Pancreas (tissue), 10 donors: ENCODE measurements at places on chromosomes 3 and 15. TPM values are rescaled to one million over a fixed set of nuclear protein-coding genes. Genes with fewer than 3 reads are reported as not detected.

DNA sequence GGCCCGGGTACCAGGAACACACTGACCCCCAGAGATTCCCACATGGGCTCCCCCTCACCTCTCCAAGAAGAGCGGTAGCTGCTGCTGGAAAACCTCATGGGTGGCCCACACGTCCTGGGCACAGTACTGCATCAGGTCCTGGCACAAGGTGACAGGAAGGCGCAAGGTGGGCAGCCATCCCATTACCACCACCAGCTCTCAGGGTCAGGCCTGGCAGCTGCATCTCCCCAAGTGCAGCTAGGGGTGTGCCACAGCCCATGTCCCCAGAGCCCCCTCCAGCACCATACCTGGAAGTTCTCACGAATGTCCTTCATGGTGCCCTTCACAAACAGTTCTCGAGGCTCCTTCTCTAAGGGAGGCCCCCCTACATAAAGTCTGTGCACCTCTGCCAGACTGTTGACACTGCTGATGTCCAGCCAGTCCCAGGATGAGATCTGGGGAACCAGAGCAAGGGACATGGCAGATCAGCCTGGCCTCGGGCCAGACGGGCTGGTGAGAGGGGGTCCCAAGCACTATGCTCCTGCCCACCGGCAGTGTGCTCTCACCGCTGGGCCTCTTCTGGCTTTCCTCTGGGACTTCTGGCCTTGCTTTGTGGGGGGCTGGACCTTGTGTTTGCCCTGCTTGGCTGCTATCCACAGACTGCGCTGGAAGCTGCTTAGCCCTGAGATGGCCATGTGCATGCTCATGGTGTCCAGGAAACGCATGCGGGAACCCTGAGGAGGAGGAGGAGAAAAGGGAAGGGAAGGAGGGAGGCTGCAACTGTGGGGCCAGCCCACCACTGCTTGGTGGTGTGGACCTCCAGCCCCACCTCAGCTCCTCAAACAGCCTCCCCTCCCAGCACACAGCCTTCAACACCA lies 6.0 kb downstream of the POLG start:
- peaks cover 26% of the 10 kb centered on the region for H3K4me1 ChIP-seq
- no peaks in the 10 kb centered on the region for H3K27me3 ChIP-seq
- H3K4me3 ChIP-seq = no peak overlapping the region
- no peak for DNase-seq

DNA sequence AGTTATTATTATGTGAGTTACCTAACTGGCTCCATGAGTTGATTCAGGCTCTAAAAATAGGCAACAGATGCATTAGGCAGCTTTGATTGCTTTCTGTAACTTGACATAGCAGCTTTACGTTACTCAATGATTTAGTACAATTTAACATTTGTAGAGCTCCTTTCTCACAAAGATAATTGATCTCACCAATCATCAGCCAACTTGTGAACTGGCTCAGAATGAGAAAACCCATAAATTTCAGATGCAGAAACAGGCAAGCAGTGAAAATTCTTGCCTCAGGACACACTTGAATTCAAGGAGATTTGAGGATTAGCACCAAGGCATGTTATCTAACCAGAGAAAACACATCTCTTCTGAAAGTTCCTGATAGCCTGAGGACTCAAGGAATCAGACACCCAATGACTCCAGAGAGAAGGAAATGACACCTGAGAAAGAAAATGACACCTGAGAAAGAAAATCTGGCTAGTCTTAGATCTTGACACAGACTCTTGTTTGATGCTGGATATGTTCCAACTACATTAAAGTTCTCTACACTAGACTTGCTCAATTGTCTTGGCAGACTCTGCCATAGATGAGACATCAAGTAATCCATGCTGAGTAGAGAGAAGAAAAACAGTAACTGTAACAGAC lies 315.1 kb upstream of the CBLB start:
- H3K27ac ChIP-seq = no peak overlapping the region
- no peak for DNase-seq
- no peaks in the 10 kb centered on the region for H3K36me3 ChIP-seq

GRCh38 chr3:38620236-38620635 lies 29.3 kb downstream of the SCN5A start:
- DNase-seq = no peak
- no peak overlapping the region for H3K4me3 ChIP-seq
- H3K27me3 ChIP-seq = no peaks in the 10 kb centered on the region

GRCh38 chr3:144590854-144591253 lies 619.2 kb downstream of the DIPK2A start:
- no peaks in the 10 kb centered on the region for H3K36me3 ChIP-seq
- H3K4me3 ChIP-seq = no peak overlapping the region
- H3K27ac ChIP-seq = no peak overlapping the region
- no peaks in the 10 kb centered on the region for H3K4me1 ChIP-seq
- H3K27me3 ChIP-seq = no peaks in the 10 kb centered on the region
- DNase-seq = no peak

Gene PROS1
- total RNA-seq = 7.7 TPM

DNA sequence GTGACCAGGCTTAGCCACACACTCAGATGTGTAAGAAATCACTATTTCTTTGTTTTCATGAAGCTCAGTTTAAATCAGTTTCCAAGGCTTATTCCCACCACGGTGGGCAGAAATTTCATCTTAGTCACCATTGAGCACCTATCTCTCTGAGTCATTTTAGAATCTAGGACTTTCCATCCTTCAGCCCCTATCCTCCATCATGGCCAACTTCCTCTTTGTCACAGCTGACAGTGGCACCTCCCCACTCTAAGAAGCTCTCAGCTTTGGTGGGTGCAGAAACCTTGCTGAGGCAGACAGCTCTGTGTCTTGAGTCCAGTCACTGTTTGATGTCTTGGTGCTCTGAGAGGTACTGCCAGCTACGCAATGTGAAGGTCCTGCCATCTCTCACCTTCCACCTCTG lies 32.9 kb downstream of the SNTN start:
- H3K4me3 ChIP-seq = no peak overlapping the region
- DNase-seq = no peak
- no peaks in the 10 kb centered on the region for H3K4me1 ChIP-seq

Gene EDEM1
- total RNA-seq = 24.4 TPM

DNA sequence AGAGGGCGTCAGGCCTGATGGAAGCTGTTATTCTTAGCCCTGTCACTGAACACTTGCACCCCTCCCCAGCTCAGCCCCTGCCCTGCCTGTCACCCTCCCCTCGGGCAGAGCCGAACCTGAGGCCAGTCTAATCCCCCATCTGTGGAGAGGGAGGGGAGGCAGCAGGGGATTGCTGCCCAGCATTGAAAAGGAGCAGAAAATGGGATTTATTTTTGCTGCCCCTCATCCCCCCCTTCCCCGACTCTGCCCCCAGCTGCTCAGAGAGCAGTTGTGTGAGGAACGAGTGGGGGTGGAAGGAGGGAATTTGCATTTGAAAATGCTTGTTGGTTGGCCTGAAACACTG lies 71.6 kb downstream of the EPHB3 start:
- no peak overlapping the region for H3K4me3 ChIP-seq
- H3K4me1 ChIP-seq = no peaks in the 10 kb centered on the region
- DNase-seq = no peak
- H3K36me3 ChIP-seq = no peaks in the 10 kb centered on the region
- no peak overlapping the region for H3K27ac ChIP-seq

GRCh38 chr3:46369675-46370132 lies 1.0 kb upstream of the CCR5 start:
- no peaks in the 10 kb centered on the region for H3K27me3 ChIP-seq
- H3K4me3 ChIP-seq = no peak overlapping the region

DNA sequence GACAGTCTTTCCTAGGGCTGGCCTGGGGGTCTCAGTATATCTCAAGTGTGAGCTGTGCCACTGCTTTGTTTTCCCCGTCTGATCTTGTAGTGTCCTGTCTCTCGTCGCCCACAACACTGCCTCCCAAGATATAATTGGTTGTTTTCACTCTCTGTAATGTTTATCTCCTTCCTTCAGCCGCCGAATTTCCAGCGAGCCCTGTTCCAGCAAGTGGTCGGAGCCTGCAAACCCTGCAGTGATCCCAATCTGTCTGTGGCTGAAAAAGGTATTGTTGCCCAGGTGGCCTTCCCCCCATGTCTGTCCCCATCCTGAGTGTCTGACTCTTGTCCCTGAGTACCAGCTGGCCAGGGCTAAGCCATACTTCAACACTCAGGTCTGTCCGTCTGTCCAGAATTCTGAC lies 9.5 kb upstream of the MANF start:
- H3K4me3 ChIP-seq = no peak overlapping the region
- H3K4me1 ChIP-seq = no peaks in the 10 kb centered on the region
- no peaks in the 10 kb centered on the region for H3K27me3 ChIP-seq
- no peak overlapping the region for H3K27ac ChIP-seq
- no peak for DNase-seq

GRCh38 chr15:48781017-48781416 lies 29.9 kb downstream of the CEP152 start:
- H3K27ac ChIP-seq = no peak overlapping the region
- peaks cover 5% of the 10 kb centered on the region for H3K4me1 ChIP-seq

- H3K4me1 ChIP-seq = no peaks in the 10 kb centered on the region
- no peak overlapping the region for H3K4me3 ChIP-seq
- DNase-seq = no peak
- H3K36me3 ChIP-seq = no peaks in the 10 kb centered on the region
- H3K27ac ChIP-seq = no peak overlapping the region
Observed at GRCh38 chr3:167940241-167940640, 155.5 kb downstream of the GOLIM4 start.

DNA sequence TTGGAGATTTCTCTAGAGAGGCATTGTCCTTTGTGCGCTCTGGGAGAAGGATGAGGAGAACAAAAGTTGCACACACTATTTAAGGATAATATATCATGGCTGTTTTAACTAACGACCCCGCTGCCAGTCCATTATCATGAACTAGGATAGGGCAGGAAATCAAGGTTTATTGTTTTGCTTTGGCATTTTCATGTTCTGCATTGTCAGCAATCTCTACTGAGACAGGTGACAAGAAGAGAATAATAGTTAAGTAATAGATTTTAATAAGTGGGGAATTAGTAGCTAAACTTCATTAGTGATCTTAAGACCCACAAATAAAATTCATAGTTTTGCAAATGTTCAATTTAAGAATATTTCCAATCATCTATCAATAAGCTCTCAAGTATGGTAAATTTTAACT lies 20.6 kb upstream of the GMNC start:
- H3K27me3 ChIP-seq = no peaks in the 10 kb centered on the region
- no peak for DNase-seq
- H3K36me3 ChIP-seq = no peaks in the 10 kb centered on the region
- no peak overlapping the region for H3K27ac ChIP-seq

Gene KLF15
- total RNA-seq = 22.3 TPM

Gene ELL3
- total RNA-seq = 1.9 TPM

- DNase-seq = no peak
- H3K27me3 ChIP-seq = no peaks in the 10 kb centered on the region
- no peak overlapping the region for H3K4me3 ChIP-seq
- H3K4me1 ChIP-seq = no peaks in the 10 kb centered on the region
- H3K27ac ChIP-seq = no peak overlapping the region
Observed at GRCh38 chr3:65617209-65617608, 421.5 kb downstream of the MAGI1 start.

DNA sequence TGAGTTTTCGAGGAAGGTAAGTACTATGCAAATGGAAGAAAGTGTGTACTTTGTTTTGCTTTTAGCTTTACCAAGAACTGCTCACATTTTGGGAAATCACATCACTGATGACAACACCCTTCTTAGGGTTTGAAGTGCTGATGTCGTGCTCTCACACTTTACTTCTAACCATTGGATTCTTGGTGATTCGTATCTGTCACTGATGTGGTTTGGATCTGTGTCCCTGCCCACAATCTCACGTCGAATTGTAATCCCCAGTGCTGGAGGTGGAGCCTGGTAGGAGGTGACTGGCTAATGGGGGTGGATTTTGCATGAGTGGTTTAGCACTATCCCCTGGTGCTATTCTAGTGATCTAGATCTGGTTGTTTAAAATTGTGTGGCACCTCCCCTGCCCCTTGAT lies 75.4 kb upstream of the RGMA start:
- H3K4me1 ChIP-seq = no peaks in the 10 kb centered on the region
- H3K27me3 ChIP-seq = no peaks in the 10 kb centered on the region
- H3K4me3 ChIP-seq = no peak overlapping the region
- DNase-seq = no peak
- no peak overlapping the region for H3K27ac ChIP-seq

GRCh38 chr3:120795959-120796358 lies 53.4 kb downstream of the GTF2E1 start:
- no peaks in the 10 kb centered on the region for H3K4me1 ChIP-seq
- H3K4me3 ChIP-seq = no peak overlapping the region
- DNase-seq = no peak

GRCh38 chr15:64947211-64947610 lies 35.5 kb downstream of the ANKDD1A start:
- DNase-seq = no peak
- no peaks in the 10 kb centered on the region for H3K36me3 ChIP-seq
- H3K4me3 ChIP-seq = no peak overlapping the region

Gene SPATA12
- 0.06 TPM for total RNA-seq

DNA sequence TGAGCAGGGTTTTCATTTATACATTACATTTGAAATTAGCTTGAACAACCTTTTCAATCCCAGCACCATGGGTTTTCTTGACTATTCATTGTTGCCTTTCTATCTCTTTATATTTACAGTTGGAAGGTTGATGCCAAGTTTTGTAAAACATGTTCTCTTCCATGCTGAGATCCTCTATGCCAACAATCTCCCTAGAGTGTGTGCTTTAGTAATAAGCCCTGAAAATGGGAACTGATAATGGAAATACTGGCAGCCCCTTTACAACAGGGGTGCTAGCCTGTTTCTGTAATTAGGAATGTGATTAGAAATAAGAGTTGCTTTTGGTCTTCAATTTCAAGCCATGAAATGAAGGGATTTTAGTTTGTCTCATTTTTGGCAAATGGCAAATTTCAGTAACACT lies 239.9 kb upstream of the NAALADL2 start:
- H3K4me1 ChIP-seq = no peaks in the 10 kb centered on the region
- H3K36me3 ChIP-seq = no peaks in the 10 kb centered on the region
- H3K4me3 ChIP-seq = no peak overlapping the region
- DNase-seq = no peak
- H3K27ac ChIP-seq = no peak overlapping the region

Gene AHSG
- not detected for total RNA-seq

Gene PAQR5
- 7.1 TPM for total RNA-seq

Gene SPINK8
- not detected for total RNA-seq

Gene CD200R1
- total RNA-seq = 0.24 TPM

DNA sequence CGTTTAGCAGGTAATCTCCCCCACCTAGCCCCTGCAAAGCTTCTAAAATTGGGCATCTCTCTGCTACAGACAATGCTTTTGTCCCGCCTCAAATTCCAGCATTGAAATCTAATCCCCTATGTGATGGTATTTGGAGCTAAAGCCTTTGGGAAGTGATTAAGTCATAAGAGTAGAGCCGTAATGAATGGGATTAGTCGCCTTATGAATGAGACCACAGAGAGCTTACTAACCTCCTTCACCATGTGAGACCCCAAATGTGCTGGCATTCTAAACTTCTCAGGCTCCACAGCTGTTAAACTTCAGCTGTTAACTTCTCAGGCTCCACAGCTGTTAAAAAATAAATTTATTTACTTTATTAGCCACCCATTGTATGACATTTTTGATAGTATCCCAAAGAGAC lies 374.2 kb upstream of the BCHE start:
- H3K4me3 ChIP-seq = no peak overlapping the region
- no peaks in the 10 kb centered on the region for H3K27me3 ChIP-seq
- no peaks in the 10 kb centered on the region for H3K36me3 ChIP-seq

Gene TMEM40
- total RNA-seq = not detected

GRCh38 chr15:89893027-89893426 lies 767 bp downstream of the AP3S2 start:
- no peak for DNase-seq
- no peaks in the 10 kb centered on the region for H3K27me3 ChIP-seq
- H3K36me3 ChIP-seq = no peaks in the 10 kb centered on the region
- H3K4me1 ChIP-seq = peaks cover 17% of the 10 kb centered on the region
